Forelimb muscle (tissue), 1 donor: ENCODE measurements at places on chromosomes 1 and 21. TPM values are rescaled to one million over a fixed set of nuclear protein-coding genes. Genes with fewer than 3 reads are reported as not detected.
A peak's percentile ranks its signal among the peaks of the same experiment; 100 is the strongest.

- no peak for DNase-seq
These were observed 233.1 kb downstream of the PTPRU start for GRCh38 chr1:29469457-29469856.

DNA sequence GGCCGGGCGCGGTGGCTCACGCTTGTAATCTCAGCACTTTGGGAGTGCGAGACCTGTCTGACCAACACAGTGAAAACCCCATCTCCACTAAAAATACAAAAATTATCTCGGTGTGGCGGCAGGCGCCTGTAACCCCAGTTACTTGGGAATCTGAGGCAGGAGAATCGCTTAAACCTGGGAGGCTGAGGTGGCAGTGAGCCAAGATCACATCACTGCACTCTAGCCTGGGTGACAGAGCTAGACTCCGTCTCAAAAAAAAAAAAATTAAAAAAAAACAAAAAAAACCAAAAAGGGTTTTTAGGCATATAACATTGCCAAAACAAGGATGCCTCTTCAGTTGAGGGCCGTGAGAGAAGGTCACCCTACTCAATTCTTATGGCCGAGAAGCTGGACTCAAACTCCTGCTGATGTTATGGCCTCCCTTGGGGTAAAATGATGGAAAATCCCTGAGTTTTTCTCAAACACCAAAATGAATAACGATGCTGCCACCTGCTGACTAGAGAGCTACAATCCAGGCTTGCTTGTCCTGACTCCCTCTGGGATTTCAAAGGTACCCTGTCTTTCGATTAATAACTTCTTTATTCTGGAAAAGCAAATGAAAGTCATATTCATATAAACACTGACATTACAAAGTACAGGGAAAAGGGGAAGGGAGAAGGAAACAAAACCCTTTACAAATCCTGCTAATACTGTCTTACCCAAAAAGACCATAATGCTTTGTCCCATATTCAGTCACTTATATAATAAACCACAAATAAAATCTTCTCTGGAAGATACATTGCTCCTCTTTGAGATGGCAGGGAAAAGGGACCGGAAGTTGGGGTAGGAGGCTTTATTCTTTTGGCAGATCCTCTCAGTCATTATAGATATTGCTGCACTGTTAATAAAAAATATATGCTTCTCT lies 10.7 kb downstream of the RAB42 start:
- DNase-seq, result peak; percentile 77

DNA sequence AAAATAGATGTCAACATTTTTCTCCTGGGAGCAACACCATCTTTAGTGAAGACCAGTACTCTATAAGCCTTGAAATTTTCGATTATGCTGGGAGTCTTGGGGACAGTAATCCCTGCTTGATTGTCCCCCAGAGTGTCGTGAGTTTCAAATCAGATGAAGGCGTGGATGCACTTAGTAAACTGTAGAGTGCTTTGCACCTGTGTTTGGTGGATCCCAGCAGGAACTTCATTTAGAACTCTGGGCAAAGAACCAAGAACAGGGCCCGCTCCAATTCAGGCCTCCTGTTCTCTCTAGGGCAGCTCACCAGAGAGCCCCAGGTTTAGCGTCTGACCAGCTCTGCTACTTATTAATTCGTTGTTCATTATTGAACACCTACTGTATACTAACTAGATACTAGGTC lies 1.5 kb downstream of the GPX7 start:
- DNase-seq, result no peak

DNA sequence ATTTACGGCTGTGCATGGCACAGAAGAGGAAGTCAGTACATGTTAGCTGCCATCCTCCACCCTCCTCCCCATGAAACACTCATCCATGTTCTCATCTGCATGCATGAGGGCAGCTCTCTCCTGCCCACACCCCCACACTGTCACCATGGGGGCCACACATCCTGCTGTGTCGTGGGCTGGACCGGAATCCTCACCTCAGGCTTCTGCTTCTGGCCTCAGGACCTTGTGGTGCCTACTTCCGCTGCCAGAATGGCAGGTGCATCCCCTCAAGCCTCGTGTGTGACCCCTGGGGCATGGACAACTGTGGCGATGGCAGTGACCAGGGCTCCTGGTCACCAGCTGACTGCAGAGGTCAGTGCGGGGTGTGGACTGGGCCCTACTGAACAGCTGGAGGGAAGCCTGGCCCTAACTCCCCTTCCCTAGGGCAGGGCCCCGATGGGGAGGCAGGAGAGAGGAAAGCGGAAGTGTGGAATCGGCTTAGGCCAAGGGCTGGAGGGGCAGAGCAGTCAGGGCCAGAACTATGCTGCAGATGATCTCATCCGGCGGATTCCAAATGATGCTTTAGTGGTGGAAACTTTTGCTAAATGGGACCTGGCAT lies 3.8 kb downstream of the LDLRAD2 start:
- peak; percentile 25 for DNase-seq

- DNase-seq, result no peak
These were observed 46.7 kb upstream of the PTBP2 start for GRCh38 chr1:96674915-96675314.

DNA sequence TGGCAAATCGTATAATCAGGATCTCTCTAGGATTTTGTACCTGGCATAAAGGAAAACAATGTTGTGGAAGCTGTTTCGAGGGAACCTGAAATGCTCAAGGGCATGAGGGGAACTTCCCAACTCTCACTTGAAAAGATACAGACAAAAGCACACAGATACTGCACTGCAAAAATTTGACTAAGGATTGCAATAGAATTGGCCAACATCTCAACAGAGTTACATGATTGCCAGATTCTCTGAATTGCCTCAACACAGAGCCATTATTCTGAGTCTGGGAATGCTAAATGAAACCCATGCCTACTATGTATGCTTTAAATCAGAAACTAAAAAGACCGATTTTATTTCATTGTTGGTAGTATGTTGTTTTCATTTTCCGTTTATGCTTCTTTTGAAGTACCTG lies 16.0 kb downstream of the KRTAP19-8 start:
- no peak for DNase-seq

DNA sequence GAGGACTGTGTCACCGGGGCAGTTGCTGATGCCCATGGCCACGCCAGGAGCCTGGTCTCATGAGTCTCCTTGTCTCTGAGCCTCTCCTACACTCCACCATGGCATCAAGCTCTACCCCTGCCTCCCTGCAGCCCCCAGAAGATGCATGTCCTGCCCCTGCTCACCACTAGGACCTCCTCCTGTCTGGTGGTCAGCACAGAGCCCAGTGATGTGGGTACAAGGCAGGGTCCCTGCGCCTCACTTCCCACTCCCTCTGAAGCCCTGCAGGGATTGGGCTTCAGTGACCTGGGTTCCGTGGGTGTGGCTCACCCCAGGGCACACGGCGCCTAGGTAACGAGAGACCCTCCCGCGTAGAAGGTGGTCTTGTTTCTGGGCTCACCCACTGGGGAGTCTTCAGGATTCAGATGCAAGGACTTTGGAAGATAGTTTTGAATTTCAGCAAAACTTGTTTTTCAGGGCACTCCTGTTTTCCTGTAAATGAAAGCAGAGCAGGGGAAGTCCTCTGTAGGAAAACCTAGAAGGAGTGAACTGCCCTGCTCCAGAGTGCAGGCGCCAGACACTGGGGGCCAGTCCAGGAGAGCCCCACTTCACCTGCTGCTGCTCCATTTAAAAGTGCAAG lies 2.8 kb downstream of the COL18A1 start:
- no peak for DNase-seq

- DNase-seq, result no peak
These were observed 17.2 kb downstream of the OMA1 start for GRCh38 chr1:58529284-58529683.

The RIPPLY3 gene
- 0.11 TPM for polyA plus RNA-seq

The CELA3A gene
- 0.52 TPM for polyA plus RNA-seq

The SDHC gene
- polyA plus RNA-seq, result 117 TPM

The AMY1B gene
- polyA plus RNA-seq, result not detected

The TMPRSS3 gene
- polyA plus RNA-seq, result not detected

The HTR6 gene
- not detected for polyA plus RNA-seq
